ENCODE measurements at places on chromosomes 2 and 18.

DNA sequence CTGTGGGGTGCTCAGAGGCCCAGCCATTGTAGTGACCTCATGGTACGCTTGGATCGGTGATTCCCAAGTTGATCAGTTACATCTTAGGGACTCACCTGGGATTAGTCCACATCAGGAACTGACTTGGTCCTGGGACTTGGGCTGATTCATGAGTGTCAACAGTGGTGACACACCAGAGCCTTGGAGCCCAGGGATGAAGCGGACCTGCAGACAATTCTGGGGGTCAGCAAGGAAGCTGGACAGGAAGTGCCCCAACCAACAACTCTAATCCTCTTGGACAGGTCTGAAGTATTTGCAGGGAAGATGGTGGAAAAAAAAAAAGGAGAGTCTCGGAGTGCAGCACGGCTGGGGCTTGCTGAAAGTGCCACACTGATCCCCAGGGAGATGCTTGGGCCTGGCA is 288.6 kb downstream of the PHLPP1 start:
- DNase-seq: no peak

DNA sequence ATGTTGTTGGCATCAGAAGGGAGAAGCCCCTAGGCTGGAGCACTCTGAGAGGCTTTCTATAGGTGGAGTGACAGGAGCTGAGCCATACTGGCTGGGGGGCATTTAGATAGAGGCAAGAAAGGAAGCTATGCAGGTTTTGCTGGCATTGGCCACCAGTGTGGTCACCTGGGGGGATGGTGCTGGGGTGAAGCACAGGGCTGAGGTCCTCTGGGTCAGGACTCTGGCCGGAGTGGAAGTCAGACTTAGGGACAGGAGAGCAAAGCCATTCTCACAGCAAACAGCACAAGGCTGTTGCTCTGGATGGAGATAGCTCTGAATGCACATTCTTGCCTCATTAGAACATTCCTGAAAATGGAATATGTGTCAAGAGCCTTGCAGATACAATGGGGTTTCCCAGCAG is 47.4 kb downstream of the NTSR2 start:
- DNase-seq: no peak

DNA sequence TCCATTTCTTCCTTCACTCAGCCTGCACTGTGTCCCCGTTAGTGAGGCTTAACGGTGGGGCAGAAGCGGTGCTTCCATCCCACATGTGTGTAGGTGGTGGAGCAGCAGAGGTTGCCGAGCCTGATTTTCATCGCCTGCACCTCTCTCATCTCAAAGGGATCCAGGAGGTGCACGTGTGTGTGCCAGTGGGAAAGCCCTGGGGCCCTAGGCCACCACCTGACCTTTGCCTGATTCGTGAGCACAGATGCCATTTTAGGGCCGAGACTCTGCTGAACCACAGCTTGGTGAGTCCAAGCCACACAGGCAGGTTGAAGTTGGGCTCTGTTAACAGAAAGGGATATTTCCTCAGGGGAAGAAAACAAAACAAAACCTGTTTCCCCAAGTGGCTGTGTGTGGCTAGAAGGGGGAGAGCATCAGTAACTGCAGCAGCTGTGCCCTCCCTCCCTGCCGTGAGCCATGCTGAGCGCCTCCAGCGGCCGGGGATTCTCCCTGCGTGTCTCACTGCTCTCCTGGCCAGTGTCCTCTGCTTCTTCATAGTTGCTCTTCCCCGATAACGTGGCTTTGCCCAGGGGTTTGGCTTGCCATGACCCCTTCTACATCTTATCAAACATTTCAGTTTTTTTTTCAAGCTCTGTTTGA is 81.5 kb downstream of the MAPRE2 start:
- no peak for DNase-seq

DNA sequence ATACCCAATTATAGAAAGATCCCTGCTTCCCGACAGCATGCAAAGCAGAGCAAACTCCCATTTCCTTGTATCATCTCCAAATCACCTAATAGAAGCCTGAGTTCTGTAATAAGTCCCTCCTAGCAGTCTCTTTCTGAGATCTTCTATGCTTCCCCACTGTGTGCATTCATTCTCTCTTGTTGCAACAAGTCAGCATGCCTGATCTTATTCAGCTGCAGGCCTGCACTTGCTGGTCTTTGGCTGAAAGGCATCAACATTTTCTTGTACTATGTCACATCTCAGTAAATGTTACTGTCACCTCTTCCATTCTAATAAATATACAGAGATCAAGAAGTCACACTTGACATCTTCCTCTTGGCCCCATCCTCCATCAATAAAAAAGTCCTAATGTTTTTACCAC is 449.9 kb upstream of the MEX3C start:
- DNase-seq: no peak

GRCh38 chr18:73639788-73640187 is 507.8 kb downstream of the FBXO15 start:
- no peak for DNase-seq

- DNase-seq: no peak
These were observed 607.1 kb downstream of the ADCYAP1 start for GRCh38 chr18:1511619-1512311.

DNA sequence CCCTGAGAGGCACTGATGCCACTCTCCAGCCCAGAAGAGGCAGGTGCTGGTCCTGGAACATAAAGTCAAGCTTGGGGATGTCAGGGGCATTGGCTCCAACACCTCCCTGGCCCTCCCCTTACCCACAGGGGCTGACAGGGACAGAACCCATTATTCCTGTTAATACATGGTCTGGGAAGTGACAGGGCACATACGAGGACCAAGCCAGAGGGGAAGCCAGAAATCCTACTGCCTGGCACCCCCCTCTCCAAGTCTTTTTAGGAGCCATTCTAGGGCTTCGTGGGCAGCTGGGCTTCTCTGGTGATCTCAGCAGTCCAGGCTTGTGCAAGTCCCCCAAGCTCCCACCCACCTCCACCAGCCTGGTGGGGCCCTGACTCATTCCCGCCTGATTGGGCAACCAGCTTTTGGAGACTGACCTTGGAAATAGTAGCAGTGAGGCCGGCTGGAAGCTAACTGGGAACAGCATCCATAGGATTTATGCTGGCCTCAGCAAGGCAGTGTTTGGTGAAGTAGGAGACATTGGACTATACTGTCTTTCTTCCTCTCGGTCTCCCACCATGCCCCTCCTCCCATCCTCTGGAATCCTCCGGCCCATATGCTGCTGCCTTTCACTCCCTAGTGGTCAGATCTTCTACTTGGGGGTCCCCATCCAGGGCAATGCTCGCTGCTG is 86.4 kb upstream of the HK2 start:
- DNase-seq: no peak

GRCh38 chr18:75170022-75170789 is 38.7 kb downstream of the PTGR3 start:
- no peak for DNase-seq

DNA sequence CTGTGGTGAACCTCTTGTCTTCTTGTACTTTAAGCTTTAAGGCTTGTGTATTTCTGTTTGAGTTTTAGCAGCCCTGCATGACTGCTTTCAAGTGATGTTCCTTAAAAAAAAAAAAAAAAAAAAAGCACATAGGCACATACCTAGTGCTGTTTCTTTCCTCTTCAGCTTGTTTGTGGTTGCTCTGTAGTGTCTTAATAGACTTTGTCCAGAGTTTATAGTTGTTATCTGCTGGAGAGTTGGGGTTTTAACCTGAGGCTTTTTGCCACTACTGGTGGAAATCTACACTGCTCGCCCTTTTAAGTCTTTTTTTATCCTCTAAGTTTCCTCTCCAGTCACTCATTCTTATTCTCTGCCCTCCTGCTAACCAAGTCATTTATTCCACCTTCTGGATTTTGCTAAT is 34.5 kb downstream of the AGFG1 start:
- no peak for DNase-seq

DNA sequence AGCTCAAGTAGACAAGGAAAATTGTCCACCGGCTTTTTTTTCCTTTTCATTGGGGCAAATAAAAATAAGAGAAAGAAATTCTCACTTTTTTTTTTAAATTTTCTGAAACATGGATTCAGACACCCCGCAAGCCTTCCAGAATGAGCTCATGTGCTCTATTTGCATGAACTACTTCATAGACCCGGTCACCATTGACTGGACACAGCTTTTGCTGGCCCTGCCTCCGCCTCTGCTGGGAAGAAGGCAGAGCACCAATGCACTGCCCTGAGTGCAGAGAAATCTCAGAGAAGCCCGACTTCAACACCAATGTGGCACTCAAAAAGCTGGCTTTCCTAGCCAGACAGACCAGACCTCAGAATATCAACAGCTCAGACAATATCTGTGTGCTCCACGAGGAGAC is 30.2 kb upstream of the TRIM43B start:
- DNase-seq: no peak

- peak; percentile 17 for DNase-seq
These were observed 283.9 kb downstream of the ALPK2 start for GRCh38 chr18:58344861-58345463.

DNA sequence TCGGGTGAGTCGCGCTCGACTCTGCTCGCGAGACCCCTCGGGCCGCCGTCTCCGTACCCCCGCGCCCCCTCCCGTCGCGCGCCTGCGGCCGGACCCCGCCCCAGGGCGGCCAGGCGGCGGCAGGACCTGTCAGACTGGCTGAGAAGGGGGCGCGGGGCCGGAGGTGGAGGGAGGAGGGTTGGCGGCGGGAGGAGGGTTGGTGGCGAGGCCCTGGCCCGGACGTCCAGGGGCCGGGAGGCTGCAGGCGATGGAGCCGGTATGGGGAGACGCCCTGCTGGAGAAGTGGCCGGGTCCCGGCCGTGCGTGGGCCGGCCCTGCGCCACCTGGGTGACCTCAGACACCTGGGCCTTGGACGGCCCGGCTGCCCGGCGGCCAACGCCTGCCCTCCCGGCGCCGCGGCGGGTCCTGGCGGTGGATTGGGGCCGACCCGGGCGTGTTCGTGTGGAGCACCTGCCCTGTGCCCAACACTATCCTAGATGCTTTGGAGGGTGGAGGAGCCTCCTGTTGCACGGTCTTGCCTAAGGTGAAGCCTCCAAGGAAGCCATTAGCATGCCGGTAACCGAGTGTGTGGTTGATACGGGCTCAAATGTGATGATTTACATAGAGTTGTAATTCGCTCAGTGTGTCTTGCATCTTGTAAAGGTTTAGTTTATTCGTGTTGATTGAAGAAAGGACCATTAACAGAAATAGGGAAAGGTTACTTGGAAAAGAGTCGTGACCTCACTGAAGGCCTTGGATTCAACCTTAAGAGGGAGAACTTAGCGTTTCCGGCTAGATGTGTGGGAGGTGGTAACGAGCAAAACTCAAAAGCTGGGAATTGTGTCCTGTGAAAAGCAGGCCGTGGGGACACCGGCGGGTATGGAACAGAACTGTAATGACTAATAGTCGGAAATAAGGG is 550 bp downstream of the MYL12B start:
- no peak for DNase-seq

DNA sequence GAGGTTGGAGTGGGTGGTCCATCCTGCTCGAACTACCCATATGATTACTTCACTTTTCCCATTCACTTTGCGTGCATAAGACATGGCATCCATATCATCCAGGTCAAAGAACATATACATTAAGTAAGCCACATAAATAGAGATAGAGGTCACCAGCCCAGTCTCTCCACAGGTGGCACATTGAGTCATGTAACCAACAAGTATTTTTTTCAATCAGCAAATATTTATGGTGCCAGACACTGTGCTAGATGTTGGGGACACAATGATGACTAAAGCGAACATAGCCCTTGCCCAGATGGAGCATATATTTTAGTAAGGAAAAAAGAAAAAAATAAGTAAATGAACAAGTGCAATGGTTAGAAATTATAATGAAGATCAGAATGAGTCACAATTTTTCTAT is 83.6 kb upstream of the LCLAT1 start:
- no peak for DNase-seq

DNA sequence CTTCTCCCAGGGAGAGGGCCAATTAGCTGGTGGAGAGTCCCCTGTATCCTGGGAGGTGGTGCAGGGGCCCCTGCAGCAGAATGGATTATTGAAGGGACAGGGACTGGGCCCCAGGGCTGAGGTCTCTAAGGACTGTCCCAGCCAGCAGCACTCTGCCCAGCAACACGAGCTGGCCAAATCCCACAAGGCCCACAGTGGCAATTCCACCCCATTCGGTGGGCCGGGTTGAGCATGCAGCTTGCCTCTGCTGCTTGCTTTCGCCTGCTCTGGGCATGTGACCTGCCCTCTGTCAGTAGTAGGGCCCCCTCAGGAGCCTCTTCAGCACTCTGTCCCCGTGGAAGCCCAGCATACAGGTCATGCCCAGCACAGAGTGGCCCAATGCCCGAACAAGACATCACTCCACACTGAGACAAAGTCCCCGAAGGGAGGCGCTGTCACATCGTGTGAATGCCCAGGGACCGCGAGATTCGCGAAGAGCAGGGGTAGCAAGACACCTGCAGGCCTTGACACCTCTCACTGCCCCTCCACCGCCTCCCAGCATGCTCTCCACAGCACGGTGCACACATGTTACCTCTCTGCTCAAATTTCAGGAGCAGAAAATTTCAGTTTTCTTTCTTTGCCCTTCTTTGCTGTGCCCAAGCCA is 65.4 kb downstream of the CRACDL start:
- no peak for DNase-seq

DNA sequence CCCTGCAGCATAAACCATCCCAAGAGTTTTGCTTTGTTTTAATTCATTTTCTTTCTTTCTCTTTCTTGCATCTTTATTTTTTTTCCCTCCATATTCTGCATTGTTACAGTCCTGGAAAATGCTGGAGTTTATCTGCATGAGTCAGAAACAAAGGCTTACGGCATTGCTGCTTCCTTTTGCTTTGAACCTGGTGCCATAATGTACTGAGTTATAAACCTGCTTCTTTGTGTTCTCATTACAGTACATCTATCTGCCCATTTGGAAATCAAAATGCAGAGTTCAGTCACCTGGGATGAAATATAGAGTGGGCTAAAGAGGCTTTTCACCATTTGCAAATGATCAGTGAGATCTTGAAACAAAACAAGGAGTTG is 1009.2 kb upstream of the FANCL start:
- no peak for DNase-seq

DNA sequence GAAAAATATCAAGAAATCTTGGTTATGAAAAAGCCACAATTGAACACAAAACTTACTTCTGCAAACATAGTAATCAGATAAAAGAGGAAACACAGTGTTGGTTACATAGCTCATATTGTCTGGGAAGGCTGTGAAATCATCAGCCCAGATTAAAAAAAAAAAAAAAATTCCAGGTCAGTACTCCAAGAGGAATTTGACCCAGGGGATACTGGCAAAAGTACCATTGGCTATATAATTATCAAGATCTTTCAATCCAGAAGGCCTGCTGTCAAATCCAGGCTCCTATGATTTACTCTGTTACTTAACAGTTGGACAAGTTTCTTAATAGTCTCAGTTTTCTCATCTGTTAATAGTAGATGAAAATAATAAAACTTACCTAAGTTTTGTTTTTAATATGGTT is 12.9 kb upstream of the IKZF2 start:
- DNase-seq: no peak

GRCh38 chr2:219509780-219510511 is 4.3 kb upstream of the ASIC4 start:
- peak; percentile 67 for DNase-seq
